ENCODE measurements at places on chromosomes 16 and 17.

GRCh38 chr16:49089039-49089438 lies 192.6 kb downstream of the CBLN1 start:
- DNase-seq = no peak

DNA sequence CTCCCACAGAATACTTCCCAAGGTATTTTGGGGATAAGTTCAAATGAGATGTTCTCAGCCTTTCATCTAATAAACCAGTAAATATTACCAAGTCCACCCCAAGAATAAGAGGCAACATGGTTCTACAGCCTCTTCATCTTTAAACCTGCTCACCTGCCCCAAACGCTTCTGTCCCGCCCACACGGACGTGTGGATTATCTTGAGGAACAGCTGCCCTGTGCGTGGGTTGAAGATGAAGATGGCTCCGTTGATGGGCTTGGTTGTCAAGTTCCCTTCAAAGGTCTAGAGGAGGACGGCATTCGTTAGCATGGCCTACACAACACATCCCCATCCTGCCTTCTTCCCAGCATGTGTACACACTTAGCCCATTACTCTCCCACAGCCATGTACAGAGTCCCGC lies 8.4 kb upstream of the RILP start:
- DNase-seq = no peak

- no peak for DNase-seq
Observed at GRCh38 chr17:69609473-69610305, 195.2 kb downstream of the MAP2K6 start.

DNA sequence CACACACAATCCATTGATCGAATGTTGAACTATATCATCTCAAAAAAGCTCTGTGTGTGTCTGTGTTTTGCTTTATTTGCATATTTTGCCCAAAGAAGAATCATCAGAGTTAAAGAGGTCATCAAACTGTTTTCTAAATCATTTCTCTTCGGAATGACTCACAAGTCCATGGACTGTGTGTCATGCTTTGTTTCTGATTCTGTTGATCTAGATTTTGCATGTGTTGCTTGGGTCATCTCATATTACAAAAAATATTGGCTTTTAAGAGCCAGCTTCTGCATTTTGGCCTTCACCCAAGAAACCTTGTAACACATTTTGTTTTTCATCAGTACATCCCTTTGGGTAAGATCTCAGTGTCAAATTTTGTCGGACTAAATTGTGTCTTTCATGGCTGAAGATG lies 471.2 kb upstream of the HSBP1 start:
- DNase-seq = no peak

DNA sequence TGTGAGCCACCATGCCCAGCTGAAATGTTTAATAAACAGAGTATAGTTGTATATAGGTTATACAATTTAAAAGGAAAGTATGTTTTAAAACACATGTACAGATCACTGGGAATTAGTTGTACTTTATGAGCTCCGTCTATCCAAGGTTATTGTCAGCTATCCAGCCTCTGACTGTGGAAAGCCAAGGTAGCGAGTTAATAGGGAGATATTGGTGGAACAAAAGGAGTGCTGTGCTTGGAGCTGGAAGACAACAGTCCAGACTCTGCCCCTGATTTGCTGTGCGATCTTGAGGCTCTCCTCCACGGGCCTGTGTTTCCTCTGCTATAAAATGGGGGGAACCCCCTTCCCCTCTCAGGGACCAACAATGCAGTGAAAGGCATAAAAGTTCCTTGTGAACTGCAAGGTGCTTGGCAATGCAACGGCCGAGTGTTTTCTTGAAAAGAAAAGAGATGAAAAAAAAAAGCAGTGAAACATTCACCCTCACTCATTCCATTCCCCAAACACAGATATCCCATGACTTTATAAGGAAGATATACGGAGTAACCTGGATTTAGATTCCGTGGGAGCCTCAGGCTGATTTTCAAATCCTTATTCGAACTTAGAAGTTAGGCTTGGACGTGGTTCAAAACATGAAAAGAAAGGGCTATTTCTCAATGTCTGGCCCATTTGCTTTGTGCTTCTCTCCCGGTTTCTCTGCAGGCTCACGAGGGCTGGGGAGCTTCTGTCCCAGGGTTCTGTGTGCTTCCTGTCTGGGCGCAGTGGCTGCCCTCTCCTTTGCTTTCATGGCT lies 34.1 kb downstream of the CUEDC1 start:
- no peak for DNase-seq

DNA sequence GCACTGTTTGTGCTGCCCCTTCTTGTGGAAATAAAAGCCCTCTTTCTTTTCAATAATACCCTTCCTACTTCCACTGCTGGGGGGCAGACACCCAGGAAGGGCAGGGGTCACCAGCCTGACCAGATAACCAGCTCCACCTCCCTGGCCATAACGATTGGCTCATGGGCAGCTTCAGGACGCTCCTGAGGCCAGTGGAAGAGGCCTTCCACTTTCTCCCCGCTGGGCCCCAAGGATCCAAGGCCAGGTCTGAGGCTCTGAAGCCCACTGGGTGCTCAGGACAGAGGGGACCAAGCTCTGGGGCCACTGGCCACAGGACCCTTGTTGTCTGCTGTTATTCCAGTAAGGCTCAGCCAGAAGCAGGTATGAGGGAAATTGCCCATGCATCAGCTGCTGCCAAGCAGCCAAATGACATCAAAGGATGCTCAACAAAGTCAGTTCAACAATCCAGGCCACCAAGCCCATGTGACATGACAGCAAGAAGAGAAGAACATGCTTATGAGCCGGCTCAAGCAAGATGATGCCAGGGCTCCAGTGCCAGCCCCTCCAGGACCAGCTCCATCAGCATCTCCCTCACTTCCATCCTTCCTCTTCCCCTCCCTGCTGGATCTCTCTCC lies 238.8 kb downstream of the ZNF423 start:
- DNase-seq = no peak

GRCh38 chr16:53744449-53744848 lies 40.5 kb downstream of the FTO start:
- peak; percentile 3 for DNase-seq

- DNase-seq = no peak
Observed at GRCh38 chr16:57617604-57618111, 10.8 kb upstream of the ADGRG1 start.

- DNase-seq = no peak
Observed at GRCh38 chr17:41987642-41988041, 21.0 kb downstream of the CNP start.

DNA sequence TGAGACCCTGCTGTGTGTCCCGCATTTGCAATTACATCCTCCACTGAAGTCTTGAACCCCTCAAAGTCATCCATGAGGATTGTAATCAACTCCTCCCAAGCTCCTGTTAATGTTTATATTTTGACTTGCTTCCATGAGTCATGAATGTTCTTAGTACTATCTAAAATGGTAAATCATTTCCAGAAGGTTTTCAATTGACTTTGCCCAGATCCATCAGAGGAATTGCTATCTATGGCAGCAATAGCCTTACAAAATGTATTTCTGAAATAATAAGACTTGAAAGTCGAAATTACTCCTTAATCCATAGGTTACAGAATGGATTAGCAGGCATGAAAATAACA lies 2.5 kb upstream of the C16orf87 start:
- DNase-seq = no peak

GRCh38 chr17:60902399-60902798 lies 224.7 kb downstream of the BCAS3 start:
- no peak for DNase-seq

GRCh38 chr17:46264456-46265198 lies 30.3 kb upstream of the LRRC37A start:
- no peak for DNase-seq

GRCh38 chr16:24208710-24209109 lies 47.4 kb upstream of the CACNG3 start:
- DNase-seq = no peak

All from activated CD4-positive, alpha-beta T cell treated with anti-CD3 and anti-CD28 coated beads, Interleukin-2, amount 50 U/mL, for 1 hour (primary cell).